GM23338 (cell line): ENCODE measurements at places on chromosomes 7 and 10. TPM values are rescaled to one million over a fixed set of nuclear protein-coding genes. Genes with fewer than 3 reads are reported as not detected.

Gene GIMAP6
- total RNA-seq, result not detected in 2 replicates

Gene ASB4
- total RNA-seq, result not detected in 2 replicates

Gene GPR22
- not detected in 2 replicates for total RNA-seq

Gene GCK
- 7.3 and 9.3 TPM in 2 replicates for total RNA-seq

Gene SPDYE17
- total RNA-seq, result not detected in 2 replicates

Gene DYNC1I1
- 0.82 and 4.1 TPM in 2 replicates for total RNA-seq

Gene STRA8
- not detected in 2 replicates for total RNA-seq

Gene NAT16
- 0.21 TPM in 1 of 2 replicates, not detected in the other for total RNA-seq

Gene TAS2R4
- 3.3 and 4.2 TPM in 2 replicates for total RNA-seq

Gene TMEM26
- total RNA-seq, result 1.9 and 2.2 TPM in 2 replicates

Gene SFRP5
- 3.5 and 5.1 TPM in 2 replicates for total RNA-seq

Gene CC2D2B
- 0.24 TPM in 1 of 2 replicates, not detected in the other for total RNA-seq
